ENCODE measurements at places on chromosomes 1 and 21.

- peak; percentile 97 for DNase-seq
Observed at GRCh38 chr1:207825719-207826556, 74.1 kb downstream of the CD46 start.

DNA sequence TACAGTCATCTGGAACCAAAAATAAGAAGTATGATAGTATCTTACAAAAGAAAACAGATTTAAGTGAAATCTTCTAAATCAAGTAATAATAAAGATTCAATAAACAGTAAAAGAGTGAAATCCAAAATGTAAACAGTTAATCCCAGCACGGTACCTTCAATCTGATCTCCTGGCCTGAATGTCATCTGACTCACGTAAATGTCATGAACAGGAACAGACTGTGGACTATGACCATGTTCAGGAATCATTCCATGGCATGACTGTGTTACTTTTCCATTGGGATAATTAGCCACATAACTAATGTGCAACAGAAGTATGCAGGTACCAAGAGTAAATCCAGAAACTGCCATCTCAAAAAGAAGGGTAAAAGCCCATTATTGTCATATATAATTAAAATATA lies 18.0 kb downstream of the FRRS1 start:
- no peak for DNase-seq

DNA sequence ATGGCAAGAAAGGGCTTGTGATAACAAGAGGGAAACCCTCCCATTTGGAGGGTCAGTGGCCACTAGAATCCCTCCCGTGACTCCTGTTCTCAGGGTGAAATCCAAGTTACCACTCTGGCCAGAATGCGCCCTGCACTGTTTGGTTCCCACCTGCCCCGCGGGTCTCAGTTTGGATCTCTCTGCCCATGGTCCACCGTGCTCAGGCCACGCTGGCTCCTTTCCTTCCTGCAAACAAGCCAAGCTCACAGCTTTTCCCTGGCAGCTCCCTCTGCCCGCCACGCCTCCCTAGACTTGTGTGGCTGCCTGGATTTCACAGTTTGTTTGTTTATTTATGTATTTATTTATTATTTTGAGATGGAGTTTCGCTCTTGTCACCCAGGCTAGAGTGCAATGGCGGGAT lies 179.5 kb upstream of the VAMP3 start:
- no peak for DNase-seq

GRCh38 chr1:109164538-109164937 lies 49.2 kb upstream of the SARS1 start:
- DNase-seq, result no peak

- no peak for DNase-seq
Observed at GRCh38 chr1:58966103-58966916, 182.5 kb upstream of the JUN start.

DNA sequence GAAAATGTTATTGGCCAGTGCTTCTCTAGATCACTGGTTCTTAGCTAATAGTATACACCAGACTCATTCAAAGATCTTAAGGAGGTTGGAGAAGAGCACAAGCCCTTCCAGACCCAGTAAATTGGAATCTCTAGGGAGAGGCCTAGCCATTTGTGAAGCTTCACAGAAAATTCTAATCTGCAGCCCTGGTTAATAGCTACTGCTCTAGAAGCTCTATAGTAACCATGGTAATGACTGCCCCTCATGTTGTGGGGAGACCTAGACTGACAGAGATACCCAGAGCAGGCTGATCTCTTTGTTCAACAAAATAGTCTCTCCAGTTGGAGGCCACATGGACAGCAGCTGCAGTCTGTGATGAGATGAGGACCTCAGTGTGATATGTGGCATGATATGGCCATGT lies 31.7 kb downstream of the ARID1A start:
- DNase-seq, result no peak

GRCh38 chr1:53074313-53075154 lies 12.5 kb downstream of the PODN start:
- DNase-seq, result no peak

DNA sequence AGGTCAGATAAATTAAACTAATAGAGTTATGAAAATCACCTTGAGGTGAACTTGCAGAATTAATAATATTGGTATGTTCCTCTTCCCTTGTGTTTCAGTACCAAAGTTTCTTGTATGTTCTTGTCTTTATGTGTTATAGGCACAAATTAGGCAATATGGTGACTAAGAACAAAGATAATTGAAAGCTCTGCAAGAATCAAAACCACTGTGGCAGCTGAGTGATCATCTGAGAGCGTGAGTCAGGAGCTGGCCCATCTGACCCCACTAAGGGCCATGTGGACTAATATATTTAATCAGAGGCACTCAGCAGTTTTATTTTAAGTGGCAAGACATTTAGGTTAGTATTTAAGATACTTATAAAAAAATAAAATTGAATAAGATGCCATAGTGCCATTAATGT lies 12.8 kb upstream of the CASQ2 start:
- DNase-seq, result no peak

GRCh38 chr1:228032041-228032440 lies 25.2 kb downstream of the WNT3A start:
- DNase-seq, result no peak

- no peak for DNase-seq
Observed at GRCh38 chr21:34313116-34313515, 50.7 kb upstream of the KCNE2 start.

- DNase-seq, result peak; percentile 91
Observed at GRCh38 chr1:110916669-110917306, 43.8 kb downstream of the CD53 start.

GRCh38 chr21:36630485-36631206 lies 68.3 kb upstream of the SIM2 start:
- DNase-seq, result peak; percentile 75

- DNase-seq, result no peak
Observed at GRCh38 chr1:164577291-164577690, 18.3 kb downstream of the PBX1 start.

GRCh38 chr1:3614755-3615742 lies 3.7 kb upstream of the MEGF6 start:
- DNase-seq, result peak; percentile 46

DNA sequence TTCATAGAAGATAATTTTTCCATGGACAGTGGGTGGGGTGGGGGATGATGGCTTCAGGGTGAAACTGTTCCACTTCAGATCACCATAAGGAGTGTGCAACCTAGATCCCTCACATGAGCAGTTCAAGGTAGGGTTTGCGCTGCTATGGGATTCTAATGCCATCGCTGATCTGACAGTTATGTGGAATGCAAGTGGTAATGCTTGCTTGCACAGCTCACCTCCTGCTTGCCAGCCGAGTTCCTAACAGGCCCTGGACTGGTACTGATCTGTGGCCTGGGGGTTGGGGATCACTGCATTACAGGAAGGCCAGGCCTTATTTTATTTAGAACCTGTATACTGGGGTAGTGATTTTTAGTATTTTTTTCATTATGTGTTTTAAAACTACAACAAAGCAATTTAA lies 22.0 kb downstream of the MAN1A2 start:
- no peak for DNase-seq

DNA sequence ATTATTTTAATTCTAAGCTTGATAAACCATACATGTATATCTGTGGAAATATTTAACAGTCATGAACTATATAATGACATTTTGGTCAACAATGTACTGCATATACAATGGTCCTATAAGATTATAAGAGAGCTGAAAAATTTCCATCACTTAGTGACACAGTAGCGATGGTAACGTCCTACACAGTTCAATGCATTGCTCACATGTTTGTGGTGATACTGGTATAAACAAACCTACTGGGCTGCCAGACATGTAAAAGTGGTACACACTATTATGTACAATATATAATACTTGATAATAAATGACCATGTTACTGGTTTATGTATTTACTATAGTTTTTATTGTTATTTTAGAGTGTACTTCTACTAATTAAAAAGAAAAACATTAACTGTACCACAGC lies 841.9 kb downstream of the LTN1 start:
- DNase-seq, result no peak

DNA sequence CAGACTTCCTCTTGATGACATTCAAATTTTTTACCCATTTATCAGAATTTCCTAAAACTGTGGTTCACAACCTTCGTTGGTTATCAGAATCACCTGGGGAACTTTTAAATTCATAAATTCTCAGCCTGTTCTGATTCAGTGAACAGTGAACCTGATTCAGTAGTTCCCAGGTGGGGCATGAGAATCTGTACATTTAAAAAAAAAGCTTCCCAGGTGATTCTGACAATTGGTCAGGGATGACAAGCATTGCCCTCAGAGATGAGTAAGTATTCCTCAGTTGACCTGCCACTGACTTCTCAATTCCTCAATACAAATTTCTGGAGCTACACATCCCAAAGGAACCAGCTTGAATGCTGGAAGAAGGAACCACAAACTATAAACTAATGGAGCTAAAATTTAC lies 23.5 kb upstream of the CR2 start:
- DNase-seq, result no peak

GRCh38 chr1:31062867-31063380 lies 2.6 kb downstream of the PUM1 start:
- DNase-seq, result no peak

GRCh38 chr21:44702111-44702972 lies 5.4 kb downstream of the KRTAP10-12 start:
- DNase-seq, result no peak

DNA sequence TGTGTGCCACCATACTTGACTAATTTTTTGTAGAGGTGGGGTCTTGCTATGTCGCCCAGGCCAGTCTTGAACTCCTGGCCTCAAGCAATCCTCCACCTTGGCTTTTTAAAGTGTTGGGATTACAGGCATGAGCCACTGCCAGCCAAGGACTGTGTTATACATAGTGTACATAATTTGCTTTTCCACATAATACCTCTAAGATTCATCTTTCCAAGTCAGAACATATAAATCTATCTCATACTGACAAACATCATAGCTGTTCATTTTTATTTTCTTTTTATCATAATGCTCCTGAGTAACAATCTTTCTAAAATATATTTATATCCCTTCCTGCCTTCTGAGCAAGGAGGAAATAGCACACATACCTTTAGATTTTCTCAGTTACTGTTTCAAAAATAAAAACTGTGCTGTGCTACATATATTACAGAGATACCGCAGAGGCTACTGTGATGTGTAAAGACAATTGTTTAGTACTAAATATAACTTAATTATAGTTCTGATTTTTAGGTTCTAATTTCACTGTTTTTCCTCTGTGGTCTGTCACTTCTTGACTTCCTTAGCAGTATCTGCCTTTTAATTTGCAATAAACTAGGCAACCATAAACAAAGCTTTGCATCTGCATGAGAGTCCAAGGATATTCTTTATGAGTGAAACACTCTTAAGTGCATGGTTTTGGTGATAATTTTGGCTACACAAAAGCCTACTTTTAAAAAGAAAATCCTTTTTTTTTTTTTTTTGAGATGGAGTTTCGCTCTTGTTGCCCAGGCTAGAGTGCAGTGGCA lies 59.3 kb downstream of the EYA3 start:
- DNase-seq, result no peak

Measured in hematopoietic multipotent progenitor cell treated with erythropoietin and hydrocortisone succinate and interleukin-3 and kit ligand, for 6 days (in vitro differentiated cells).